Activated naive CD4-positive, alpha-beta T cell treated with Interleukin-2 at 50 U/mL for 16 hours (primary cell): ENCODE measurements at places on chromosomes 2 and 18.

DNA sequence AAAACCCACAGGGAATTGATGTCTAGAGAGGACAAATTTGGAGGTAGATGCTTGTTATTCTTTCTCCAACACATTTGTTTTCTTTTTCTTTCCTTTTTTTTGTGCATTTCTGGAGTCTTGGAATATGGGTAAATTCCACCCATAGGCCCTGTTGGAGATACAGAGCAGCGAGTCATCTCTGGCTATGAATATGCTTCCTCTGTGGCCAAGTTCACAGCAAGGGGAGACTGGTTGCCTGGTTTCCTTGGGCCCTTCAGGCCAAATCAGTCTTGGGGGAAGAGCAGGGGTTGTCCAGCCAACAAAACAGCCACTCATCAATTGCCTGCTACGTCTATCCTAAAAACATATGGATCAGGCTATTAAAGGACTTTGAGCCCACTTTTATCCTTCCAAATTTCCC lies 27.5 kb downstream of the SP100 start:
- DNase-seq = no peak

GRCh38 chr2:234241656-234242458 lies 191.4 kb downstream of the SPP2 start:
- no peak for DNase-seq

DNA sequence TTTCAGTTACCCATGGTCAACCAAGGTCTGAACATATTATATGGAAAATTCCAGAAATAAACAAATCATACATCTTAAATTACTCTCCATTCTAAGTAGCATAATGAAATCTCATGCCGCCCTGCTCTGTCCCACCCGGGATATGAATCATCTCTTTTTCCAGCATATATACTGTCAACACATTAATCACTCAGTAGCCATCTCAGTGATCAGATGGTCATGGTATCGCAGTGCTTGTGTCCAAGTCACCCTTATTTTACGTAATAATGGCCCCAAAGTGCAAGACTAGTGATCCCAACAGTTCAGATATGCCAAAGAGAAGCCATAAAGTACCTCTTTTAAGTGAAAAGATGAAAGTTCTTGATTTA lies 43.8 kb downstream of the OSBPL6 start:
- no peak for DNase-seq

GRCh38 chr18:12520442-12520992 lies 112.8 kb downstream of the PRELID3A start:
- no peak for DNase-seq

GRCh38 chr2:112339986-112340385 lies 64.6 kb downstream of the ZC3H6 start:
- no peak for DNase-seq

- DNase-seq = no peak
These were observed 79.1 kb downstream of the SH3YL1 start for GRCh38 chr2:184695-185094.

DNA sequence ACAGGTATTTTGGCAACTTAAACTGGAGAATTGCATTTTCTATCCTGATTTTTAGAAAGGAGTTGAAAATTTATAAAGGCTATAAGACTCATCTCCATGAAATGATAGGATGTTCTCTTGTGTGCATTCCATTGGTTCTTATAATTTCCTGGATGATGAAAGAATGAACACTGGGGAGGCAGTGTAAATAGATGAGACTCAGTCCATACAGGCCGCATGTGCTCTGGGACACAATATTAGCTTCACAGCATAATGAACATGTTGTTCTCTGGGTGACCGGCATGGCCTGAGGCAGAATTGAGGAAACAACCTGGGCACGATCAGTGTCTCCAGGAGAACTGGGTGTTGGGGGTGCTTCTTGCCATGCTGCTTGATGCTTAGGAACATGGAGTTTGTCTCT lies 38.8 kb downstream of the AOX1 start:
- no peak for DNase-seq

- no peak for DNase-seq
These were observed 1.6 kb upstream of the NFE2L2 start for GRCh38 chr2:177265824-177266817.

- DNase-seq = no peak
These were observed 413.6 kb downstream of the PTH2R start for GRCh38 chr2:208820014-208820688.

- no peak for DNase-seq
These were observed 8.7 kb upstream of the CRYGA start for GRCh38 chr2:208172125-208172524.

GRCh38 chr2:39059366-39059952 lies 61.4 kb downstream of the SOS1 start:
- DNase-seq = no peak

- peak; percentile 80 for DNase-seq
These were observed at the start of gene SP140L for GRCh38 chr2:230326453-230327417. SP140L (plus strand) TSS chr2:230327193; CDS start chr2:230327270, 77 bp downstream.

- no peak for DNase-seq
These were observed 291.3 kb downstream of the AFF3 start for GRCh38 chr2:99851089-99851488.

- DNase-seq = peak; percentile 40
These were observed 47.5 kb downstream of the ZFP36L2 start for GRCh38 chr2:43178602-43179542.

GRCh38 chr2:24421668-24422067 lies 61.3 kb upstream of the ITSN2 start:
- peak; percentile 51 for DNase-seq

DNA sequence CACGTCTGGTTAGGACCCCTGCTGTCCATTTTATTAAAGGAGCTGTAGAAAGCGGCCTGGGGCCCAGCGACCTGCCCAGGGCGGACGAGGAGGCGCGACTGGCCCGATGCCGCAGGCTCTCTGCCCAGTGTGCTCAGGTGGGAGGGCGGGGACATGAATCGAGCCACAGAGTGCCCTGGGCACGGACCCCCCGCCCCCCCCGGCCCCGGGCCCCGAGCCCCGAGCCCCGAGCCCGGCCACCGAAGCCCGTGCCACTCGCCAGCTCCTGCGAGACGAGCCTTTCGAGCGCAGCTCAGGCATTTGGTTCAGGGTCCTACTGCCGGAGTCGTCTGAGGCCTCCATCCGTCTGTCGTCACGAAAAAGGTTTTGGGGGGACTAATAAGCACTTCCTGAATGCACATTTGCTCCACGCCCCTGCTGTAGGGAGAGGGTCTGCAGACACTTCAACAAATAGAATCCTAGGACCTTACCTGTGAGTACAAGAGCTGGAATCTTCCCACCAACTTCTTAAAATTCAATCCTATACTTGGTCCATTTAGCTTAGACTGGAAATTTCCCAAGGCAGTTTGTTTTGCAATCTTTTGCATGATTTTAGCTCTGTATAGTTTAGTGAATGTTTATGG lies 602 bp upstream of the ADAM17 start:
- no peak for DNase-seq

DNA sequence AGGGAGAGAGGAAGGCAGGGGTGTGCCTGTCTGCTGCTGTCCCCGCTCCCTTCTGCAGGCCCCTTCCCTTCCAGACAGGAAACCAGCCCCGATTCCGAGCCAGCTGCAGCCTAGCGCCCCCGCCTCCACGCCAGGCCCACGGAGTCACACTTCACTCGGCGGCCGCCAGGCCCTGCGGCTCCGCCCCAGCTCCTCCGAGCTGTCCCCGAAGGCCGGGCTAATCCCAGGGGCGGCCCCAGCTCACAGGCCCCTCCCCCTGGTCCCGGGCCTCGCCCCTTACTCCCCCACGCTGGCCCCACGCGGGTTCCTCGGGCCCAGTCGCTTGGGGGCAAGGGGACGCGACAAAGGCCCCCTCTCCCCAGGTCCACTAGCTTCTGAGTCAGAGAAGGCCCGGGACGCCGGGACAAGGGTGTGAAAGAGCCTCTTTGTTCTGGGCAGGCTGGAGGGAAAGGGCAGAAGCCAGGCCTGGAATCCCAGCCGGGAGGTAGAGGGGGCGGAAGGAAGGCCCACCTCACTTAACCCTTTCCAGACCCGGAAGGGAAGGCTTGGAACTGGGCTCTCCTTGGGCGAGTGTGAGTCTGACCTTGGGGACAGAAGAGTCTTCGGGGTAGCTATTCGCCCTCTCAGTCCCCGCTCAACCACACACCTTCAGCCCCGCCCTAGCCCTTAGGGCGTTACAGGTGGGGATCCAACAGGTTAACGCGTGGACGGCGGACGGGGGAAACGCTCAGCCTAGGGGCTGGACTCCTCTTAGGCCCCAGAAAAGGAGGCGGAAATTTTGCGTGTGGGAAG lies 1.2 kb downstream of the RTKN start:
- DNase-seq = peak; percentile 49

- no peak for DNase-seq
These were observed 76.4 kb downstream of the HDAC4 start for GRCh38 chr2:239324456-239324855.

DNA sequence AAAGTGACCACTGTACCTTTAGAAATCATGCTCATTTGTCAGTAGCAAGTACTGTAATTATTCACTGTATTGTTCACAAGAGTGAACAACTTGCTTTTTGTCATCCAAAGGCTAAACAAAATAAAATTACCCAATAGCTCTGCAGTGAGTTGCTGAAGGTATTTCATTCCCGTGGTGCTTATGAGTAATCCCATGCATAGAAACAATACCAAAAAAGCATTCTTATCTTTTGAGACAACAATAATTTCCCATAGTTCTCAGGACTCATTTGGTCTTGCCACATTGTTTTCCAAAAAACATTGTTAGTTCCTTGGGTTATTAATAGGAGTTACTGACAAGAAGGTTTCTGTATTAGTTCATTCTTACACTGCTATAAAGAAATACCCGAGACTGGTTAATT lies 503.2 kb upstream of the FAM98A start:
- DNase-seq = no peak

- no peak for DNase-seq
These were observed 12.5 kb downstream of the SNORC start for GRCh38 chr2:232882505-232883115.

DNA sequence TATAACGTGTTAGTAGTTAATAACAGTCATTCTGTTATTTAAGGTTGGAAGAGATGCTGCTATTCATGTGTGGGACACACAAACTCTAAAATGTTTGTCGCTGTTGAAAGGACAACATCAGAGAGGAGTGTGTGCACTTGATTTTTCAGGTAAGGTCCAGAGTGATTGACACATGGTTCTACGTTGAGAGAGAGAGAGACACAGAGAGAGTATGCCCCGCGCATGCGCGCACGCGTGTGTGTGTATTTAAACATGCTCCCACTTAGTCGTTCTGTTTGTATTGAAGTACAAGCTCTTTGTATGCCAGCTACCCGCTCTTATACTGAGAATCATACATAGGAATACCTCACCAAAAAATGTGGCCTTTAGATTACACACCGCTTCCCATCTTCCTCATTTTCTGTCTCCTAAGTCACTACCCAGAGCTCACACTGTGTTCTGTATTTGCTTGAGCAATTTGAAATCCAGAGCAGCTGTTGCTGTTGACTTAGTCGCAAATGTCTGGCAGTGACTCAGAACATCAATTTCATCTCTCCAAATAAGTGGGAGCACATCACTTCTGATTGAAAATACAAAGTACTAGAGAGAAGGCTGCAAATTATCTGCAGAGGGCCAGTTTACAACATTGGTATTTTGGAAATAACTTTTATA lies 148.1 kb downstream of the EML6 start:
- no peak for DNase-seq
